ENCODE measurements at places on chromosomes 3 and 15.
A peak's percentile ranks its signal among the peaks of the same experiment; 100 is the strongest.

GRCh38 chr15:55742927-55743728 lies at the start of gene PRTG:
Gene PRTG, minus strand, starts transcription at chr15:55743152. Its CDS starts 221 bp downstream, at chr15:55742931.
- DNase-seq: peak; percentile 41

- DNase-seq: no peak
Observed at GRCh38 chr3:8128686-8129085, 372.9 kb upstream of the LMCD1 start.

GRCh38 chr15:40743921-40744814 lies 10.9 kb downstream of the RMDN3 start:
- no peak for DNase-seq

GRCh38 chr15:87597346-87598052 lies 659.0 kb downstream of the NTRK3 start:
- no peak for DNase-seq

- peak; percentile 9 for DNase-seq
Observed at GRCh38 chr3:72818092-72818773, 30.0 kb downstream of the SHQ1 start.

DNA sequence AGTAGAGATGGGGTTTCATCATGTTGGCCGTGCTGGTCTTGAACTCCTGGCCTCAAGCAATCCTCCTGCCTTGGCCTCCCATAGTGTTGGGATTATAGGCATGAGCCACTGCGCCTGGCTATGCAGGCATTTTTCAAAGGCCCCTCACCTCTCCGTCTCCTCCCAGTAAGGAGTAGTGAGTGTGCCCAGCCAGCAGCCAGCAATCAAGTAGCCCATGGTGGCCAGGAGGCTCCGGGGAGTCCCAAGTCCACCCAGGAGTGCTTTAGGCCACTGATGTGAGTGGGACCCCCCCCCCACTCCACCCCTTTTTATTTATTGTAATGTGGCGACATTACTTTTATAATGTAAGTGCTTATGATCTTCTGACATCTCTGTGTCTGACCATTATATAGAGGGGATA lies 8.1 kb downstream of the ISG20 start:
- DNase-seq: no peak

DNA sequence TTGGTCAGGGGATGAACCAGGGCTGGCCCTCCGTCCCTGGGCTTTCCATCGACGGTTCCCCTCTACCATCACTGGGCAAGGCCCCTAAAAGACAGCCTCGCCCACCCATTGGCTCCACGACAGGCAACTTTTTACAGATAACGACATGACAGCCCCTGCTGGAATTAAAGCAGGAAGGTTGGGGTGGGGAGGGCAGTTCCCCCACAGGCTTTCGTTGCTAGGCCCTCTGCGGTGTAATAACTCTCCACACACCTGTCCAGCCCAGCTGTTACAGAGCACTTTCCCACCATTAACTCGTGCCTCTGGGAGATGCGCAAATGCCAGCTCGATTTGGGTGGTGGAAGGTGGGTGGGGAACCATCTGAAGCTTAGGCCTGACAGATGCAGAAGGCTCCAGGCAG lies 264.2 kb upstream of the TLE3 start:
- no peak for DNase-seq

DNA sequence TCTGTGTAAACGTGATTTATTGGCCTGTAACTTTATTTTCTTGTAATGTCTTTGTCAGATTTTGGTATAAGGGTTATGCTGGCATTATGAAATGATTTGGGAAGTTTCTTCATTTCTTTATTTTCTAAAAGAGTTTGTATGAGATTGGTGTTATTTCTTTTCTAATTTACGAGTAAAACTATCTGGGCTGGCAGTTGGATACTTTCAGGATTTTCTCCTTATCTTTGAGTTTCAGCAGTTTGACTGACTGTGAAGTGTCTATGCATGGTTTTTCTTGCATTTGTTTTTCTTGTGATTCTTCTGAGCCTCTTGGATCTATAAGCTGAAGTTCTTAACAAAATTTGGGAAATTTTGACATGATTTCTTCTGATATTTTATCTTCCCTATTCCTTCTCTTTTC lies 18.1 kb downstream of the ADGRG7 start:
- DNase-seq: no peak

DNA sequence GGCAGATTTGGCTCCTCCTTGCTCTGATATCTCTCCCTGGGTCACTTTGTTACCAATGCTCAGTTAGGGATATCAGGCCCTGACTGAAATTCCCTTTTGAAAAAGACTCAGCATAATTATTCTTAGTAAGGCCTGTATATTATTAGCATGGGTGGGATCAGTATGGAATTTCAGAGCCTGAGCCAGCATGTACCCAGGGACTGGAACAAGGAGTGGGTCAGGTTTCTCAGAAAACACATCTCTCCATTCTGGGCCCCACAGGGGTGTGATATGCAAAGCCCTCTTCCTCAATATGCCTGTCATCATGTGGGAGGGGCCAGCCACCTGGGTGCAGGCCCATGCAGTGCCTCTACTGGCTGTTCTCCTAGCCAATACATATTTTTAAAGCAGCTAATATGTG lies 423.2 kb downstream of the EPHB1 start:
- DNase-seq: peak; percentile 87

- no peak for DNase-seq
Observed at GRCh38 chr3:149382101-149382467, 4.6 kb upstream of the TM4SF1 start.

DNA sequence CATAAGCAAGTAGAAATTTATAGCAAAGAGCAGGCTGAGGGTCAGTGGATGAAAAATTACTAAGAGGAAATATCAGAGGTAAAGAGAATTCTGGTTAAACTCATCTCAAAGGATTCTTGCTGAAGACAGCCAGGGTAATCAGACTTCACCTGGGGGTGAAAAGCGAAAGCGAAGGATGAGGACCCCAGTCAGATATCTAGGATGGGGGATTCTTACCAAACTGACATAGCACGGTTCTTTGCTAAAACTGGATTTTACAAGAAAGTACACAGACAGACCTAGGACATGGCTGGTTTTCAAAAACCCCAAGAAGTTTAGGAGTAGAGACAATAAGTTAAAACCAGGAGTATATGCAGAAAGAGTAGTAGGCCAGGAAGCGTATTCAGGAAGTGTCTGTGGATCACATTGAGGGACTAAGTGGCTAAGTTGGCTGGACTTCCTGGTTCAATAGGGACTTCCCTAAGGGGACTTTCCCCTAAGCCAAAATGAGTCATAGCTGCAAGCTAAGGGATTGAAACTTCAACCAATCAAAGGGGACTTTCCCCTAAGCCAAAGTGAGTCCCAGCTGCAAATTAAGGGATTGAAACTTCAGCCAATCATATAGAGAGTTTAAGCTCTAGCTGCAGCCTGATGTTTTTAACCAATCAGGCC lies 2.4 kb upstream of the CFAP91 start:
- no peak for DNase-seq

DNA sequence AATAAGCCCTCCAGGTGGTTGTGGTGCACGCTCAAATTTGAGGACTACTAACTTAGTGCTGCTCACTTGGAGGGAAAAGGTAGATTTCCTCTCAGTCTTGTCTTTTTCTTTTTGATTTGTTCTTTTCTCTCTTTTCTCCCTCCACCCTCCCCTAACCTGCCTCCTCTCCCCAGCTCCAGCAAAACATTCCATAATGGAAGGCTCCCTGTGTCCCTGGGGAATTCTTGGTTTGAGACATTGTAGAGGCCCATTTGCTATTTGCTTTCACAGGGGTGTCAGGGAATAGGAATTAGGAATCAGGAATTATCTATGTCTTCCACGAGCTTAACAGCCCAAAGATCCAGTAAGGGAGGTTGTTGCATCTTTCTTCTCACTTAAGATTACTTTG lies 136.8 kb upstream of the UMPS start:
- DNase-seq: peak; percentile 37

- DNase-seq: no peak
Observed at GRCh38 chr3:183491109-183491922, 62.9 kb upstream of the MCF2L2 start.

DNA sequence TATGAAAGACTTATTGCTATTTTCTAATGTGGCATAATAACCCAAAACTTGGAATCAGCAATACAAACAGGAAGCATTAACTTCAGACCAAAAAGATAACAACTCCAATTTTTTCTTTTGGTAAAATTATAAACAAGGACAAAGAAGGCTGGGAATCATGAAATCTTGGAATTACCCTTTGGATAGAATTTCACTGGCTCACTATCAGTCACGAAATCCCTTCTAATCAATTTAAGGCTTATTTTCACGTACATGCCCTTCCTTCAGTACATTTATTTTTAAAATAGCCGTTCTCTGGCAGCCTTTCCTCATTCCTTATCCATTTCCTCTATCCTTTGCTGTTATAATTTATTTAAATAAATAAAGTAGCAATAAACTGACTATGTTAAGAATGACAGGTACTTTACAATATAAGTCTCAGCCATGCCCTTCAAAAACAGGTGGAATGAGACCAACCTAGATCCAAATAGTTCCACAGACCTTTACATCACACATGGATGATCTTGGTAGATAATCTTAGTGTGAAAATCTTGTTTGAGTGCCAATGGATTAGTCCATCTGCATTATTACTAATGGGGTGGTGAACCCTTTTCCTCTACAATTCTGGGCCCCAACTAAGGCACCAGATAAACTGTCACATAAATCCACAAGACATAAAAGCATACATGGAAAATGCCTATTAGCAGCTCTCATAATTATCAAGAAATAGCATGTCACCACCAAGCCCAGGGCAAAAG lies 38.9 kb downstream of the ABI3BP start:
- no peak for DNase-seq

DNA sequence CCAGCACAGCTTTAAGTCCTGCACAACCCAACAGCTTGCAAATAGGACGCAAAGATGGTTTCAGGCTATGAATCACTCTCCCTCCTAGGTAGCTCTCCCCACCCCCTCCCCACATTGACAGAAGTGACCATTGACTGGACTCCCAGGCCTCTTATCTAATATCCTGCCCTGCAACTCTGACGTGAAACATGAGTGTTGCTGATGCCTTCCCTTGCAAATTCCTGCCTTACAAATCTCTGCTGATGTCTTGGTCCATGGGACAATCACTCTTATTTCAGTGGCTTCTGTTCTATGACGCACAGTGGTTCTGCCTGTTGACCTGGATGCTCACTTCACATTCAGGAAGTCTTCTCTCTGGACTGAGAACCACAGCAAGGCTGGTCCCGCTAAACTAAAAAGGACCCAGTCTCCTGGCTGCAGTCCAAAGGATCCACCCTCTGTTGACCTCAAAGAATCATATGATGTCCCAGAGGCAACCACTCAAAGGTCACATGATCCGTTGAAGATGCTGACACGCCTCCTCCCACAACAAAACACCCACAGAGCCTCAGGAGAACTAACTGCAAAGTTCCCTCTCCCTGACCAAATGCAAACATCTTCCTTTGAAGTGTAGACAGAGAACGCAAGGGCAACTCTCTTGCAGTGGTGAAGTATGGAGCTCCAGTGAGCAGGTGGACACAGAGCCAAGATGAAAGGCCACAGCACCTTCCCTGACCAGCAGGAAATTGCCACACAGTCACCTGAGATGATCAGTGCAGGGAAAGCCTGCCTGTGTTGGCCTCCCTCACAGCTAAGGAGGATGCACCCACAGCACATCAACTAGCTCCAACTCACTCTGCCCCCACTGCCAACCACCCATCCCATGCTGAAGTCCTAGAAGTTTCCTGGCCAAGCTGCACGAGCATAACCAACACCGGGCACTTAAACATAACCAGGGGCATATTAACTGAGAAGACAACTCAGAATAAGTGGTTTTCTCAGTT lies 112.3 kb downstream of the ADAMTS17 start:
- no peak for DNase-seq

- DNase-seq: no peak
Observed at GRCh38 chr3:131323014-131323413, 58.6 kb upstream of the NUDT16 start.

- no peak for DNase-seq
Observed at GRCh38 chr3:144270100-144270499, 298.5 kb downstream of the DIPK2A start.

DNA sequence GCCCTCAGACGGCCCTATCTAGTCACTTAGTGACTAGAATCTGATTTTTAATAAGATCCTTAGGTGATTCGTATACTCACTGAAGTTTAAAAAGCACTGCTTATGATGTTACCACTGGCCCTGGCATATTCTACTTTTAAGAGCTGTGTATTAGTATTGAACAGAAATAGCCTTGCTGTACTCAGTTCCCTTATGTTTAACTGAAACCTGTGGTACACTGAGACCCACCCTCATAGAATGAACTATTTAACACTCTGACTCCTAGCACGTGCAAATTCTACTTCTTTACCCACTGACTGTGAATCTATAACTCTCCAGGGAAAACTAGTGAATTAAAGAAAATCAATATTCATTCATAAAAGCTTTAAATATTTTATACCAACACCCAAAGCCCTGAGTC lies 108.9 kb downstream of the CCNL1 start:
- DNase-seq: no peak

DNA sequence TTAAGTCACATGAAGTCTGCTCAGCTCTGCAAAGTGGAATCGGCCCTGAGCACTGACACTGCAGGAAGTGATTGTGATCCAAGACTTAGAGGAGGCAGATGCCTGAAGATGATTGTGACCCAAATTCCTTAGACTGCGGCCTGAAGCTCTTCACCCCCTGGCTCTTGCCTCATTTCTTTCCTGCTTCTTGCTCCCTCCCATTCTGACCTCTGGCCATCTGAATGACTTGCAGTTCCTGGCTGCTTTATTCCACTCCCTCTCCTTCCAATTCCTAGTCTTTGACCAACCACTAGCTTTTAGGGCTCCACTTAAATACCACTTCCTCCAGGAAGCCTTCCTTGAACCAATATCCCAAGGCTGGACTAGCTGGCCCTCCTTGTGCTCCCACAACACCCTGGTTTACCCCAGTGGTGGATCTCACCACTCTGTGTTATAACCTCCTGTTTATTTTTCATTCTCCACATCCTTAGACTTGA lies 9.9 kb upstream of the EPB42 start:
- no peak for DNase-seq

GRCh38 chr3:134796281-134797056 lies 1.4 kb downstream of the EPHB1 start:
- DNase-seq: no peak

DNA sequence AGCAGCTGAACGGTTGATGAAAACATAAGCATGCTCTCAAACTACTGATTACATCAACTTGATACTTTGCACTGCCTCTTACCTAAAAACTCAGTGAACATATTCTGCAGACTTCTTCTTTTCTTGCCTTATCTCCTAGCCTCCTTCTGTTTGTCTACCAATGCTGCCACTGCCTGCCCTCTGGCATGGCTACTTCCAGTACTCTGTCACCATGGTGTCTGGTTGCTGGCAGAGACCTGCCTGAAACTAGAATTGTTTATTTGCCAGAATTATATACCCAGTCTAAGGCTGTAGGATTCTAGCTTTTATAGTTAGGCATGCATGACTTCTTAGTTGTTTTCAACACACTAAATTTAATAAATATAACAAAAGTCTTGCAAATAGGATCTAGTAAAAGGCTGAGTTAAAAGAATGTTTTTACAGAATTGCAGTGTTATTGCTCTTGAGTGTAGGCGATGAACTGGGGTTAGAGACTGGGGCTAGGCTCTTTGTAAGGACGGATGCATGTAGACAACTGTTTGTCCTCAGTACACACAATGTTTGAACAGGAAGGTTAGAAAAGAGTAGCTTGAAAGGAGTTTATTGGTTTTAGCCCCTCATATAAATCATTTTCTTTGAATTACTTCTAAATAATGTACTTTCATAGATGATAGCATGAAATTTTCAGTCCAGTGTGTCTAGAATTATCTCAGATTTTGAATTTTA lies 116.3 kb downstream of the KCNAB1 start:
- DNase-seq: no peak

GRCh38 chr3:42745291-42745745 lies 27.7 kb downstream of the CCDC13 start:
- DNase-seq: no peak

- DNase-seq: no peak
Observed at GRCh38 chr3:43523454-43524053, 98.3 kb downstream of the ANO10 start.

GRCh38 chr15:31263751-31264558 lies 62.7 kb upstream of the KLF13 start:
- no peak for DNase-seq
